Renal pelvis (tissue), 12 donors: ENCODE measurements at places on chromosomes 13 and 19.

DNA sequence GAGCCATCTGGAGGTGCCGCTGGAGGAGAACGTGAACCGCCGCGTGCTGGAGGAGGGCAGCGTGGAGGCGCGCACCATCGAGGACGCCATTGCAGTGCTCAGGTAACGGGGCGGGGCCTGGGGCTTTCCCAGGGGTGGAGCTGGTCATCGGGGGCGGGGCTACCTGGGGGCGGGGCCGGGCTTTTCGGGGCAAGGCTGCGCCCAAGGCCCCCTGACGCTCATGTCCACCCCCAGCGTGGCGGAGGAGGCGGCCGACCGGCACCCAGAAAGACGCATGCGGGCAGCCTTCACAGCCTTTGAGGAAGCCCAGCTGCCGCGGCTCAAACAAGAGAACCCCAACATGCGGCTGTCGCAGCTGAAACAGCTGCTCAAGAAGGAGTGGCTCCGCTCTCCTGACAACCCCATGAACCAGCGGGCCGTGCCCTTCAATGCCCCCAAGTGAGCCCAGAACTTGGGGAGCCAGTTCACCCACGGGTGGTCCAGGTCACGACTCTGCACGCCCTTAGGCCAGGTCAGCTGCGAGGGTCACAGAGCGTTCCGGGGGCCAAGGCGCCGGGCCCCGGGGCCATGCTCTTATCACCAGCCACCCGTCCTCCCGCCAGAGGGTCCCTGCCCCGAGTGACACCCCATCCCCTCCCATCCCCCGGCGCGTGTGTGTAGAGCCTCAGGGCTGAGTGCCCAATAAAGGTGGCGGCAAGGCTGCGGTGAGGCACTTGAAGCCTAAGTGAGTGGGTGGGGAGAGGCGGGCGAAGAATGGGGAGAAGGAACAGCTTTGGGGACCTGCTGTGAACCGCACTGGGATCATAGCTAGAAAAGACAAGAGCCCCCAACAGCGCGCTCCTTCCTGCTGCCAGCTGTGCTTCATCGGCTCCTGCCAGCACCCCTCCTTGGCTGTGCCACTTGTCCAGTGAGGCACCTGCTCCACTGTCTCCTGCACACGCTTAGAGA lies 10.7 kb downstream of the CCDC124 start:
- no peak for DNase-seq

DNA sequence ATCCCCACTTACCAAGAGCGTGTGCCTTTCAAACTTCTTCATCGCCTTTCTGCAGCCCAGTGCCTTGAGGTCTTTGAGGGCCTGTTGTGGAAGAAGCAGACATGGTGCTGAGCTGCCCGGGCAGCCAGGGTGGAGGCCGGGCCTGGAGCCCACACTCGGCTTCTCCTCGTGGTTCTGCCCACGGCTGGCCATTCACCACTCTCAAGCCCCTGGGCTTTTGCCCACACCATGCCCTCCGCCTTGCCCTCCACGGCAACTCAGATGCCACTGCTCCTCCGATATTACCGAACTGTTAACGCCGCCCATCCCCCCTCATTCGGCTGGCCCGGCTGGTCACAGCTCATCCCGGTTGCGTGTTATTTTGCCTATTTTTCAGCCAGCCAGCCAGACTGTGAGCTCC lies 5.3 kb downstream of the IL4I1 start:
- no peak for DNase-seq

- DNase-seq, result no peak
These were observed 420.6 kb downstream of the ZNF536 start for GRCh38 chr19:30792561-30793505.

GRCh38 chr13:21079761-21080592 lies 18.6 kb upstream of the LATS2 start:
- no peak for DNase-seq

DNA sequence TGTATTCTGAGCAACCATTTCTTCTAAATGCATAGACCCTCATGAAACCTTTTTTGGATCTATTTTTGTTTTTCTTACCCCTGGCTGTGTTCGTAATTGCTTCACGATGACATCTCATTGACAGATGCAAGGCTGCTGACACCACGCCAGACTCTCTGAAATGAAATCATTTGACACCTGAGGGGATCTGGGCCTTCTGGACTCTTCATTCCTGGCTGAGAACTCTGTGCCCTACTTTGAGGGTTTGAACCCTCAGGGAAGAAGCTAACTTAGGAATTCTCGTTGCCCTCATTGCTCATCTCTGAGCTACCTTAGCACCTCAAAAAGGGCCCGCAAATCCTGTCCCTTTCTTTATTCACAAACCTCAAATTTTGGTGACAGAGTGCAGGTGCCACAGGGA lies 40.5 kb upstream of the NBEA start:
- DNase-seq, result no peak

GRCh38 chr19:20453425-20453935 lies 112.1 kb downstream of the ZNF737 start:
- no peak for DNase-seq

DNA sequence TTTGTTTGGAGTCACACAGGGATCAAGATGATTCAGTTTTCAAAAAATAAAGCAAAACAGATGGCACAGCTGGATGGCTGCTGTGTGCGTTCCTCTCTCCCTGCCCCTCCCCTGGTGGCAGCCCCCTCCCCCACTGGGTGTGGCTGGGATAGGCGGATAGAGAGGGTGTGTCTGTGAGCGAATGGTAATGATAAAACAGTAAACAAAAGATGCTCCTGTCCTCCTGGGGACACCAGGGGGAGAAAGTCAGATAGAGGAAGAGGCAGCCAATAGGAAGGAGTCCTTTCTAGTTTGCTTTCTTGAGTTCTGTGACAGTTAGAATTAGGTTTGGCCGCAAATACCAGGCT lies 6.5 kb downstream of the TMEM255B start:
- no peak for DNase-seq

GRCh38 chr19:3041327-3041726 lies 12.2 kb upstream of the TLE2 start:
- no peak for DNase-seq

GRCh38 chr13:113410472-113411201 lies 42.7 kb downstream of the ADPRHL1 start:
- peak; percentile 76 for DNase-seq

DNA sequence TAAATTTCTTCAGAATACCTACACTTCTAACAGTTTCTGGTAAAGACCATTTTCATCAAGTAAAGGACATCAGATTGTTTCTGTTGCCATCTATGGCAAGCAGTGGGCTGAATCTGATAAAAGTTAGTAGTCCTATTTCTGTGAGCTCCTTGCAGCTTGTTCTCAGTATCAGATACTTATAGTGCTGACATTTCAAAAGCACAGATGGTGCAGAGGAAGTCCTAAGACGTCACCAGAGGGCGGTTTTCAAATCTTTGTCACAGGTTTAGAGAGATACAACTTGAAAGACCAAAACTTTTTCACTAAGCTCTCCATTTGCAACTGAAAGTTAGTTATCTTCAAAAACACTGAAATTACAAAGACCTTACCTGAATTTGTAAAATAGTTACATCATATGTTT lies 719.8 kb downstream of the SLITRK1 start:
- DNase-seq, result no peak

GRCh38 chr19:3507371-3508120 lies 1.4 kb downstream of the FZR1 start:
- no peak for DNase-seq

DNA sequence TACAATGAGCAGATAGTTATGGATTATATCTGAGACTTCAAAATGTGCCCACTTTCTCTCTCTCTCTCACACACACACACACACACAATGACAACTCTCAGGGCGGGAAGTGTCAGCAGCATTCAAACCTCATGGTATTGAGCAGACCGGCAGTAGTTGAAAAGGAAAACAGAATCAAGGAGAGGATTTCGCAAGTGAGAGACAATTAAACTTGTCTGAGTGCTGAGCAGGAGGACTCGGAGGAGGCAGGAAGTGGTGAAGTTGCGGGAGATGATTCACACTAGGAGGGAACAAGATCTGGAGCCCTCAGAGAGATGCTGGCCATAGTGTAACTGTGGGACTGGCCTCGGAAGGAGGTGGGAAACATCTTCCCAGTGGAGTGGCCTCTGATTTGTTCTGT lies 353.1 kb downstream of the EFNB2 start:
- no peak for DNase-seq

GRCh38 chr13:59303433-59303832 lies 860.3 kb downstream of the DIAPH3 start:
- DNase-seq, result no peak

DNA sequence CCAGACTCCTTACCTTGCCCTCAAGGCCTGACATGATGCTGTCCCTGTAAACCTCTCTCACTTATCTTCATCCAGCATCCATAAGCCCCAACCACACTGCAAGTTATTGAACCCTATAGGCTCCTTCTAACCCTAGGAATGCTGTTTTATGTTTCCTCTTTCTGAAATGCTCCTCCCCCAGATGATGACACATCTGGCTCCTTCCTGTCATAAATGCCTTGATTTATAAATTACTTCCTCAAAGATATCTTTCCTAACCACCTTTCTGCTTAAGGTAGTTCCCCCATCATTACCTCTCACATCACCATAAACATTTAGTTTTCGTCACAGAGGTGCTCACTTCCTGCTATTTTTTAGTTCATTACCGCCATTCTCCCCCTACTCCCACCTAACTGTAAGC lies 12.3 kb downstream of the RUBCNL start:
- no peak for DNase-seq

- no peak for DNase-seq
These were observed 19.6 kb downstream of the ERICH6B start for GRCh38 chr13:45595965-45596364.

GRCh38 chr19:27777242-27777641 lies 1435.7 kb downstream of the UQCRFS1 start:
- no peak for DNase-seq

- DNase-seq, result no peak
These were observed 410 bp downstream of the PIN1 start for GRCh38 chr19:9835507-9835949.

- DNase-seq, result peak; percentile 35
These were observed 2.3 kb downstream of the TRAPPC6A start for GRCh38 chr19:45175515-45176345.

- no peak for DNase-seq
These were observed 68.1 kb downstream of the RUBCNL start for GRCh38 chr13:46318986-46319385.

DNA sequence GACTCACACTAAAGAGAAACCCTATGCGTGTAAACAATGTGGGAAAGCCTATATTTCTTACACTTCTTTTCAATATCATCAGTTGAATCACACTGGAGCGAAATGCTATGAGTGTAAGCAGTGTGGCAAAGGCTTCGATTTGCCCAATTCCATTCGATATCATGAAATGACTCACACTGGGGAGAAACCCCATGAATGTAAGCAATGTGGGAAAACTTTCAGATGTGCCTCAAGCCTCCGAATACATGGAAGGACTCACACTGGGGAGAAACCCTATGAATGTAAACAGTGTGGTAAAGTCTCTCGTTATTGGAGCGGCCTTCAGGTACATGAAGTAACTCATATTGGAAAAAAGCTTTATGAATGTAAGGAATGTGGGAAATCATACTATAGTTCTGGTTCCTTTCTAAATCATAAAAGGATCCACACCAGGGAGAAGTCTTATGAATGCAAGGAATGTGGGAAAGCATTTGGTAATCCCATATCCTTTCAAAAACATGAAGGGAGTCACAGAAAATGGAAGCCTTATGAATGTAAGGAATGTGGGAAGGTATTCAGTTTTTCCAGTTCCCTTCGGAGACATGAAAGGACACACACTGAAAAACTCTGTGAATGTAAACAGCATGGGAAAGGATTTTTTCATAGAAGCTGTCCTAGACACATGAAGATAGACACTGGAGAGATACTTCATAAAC lies 28.1 kb downstream of the ZNF20 start:
- no peak for DNase-seq

- DNase-seq, result no peak
These were observed 16.9 kb downstream of the ZC3H4 start for GRCh38 chr19:47096721-47097120.

DNA sequence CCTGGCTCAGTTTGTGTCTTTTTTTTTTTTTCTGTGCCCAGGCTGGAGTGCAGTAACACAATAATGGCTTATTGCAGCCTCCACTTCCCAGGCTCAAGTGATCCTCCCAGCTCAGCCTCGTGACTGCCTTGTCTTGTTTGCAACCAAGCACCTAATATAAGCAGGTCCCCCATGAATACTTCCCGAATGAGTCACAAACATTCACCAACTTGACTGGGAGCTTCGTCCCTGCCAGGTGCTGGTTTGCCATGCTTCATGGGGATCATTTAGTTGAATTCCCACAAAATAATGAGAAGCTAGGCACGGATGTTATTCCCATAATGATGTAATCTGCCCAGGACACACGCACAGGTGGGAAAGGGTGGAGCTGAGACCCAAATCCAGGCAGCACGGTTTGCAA lies 176.5 kb downstream of the CACNA1A start:
- no peak for DNase-seq

- DNase-seq, result no peak
These were observed 25.0 kb upstream of the PCCA start for GRCh38 chr13:100063906-100064305.

- no peak for DNase-seq
These were observed 469.8 kb upstream of the ZNF507 start for GRCh38 chr19:31875591-31875990.

DNA sequence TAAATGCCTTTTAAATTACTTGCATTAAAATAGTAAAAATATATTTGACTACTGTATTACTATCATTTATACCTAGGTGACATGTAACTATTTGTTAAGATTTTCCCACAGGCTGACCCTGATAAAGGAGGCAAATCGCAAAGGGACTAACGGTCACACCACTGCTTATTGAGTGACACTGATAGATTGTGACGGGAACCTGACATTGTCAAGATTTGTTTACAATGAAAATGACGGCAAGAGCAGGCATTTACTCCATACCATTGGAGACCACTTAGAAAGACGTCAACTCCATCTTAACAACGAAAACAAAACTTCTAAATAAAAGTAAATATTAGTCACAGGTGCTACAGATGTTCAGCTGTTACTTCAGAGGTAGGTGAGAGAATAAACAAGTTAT lies 289.0 kb downstream of the DACH1 start:
- DNase-seq, result no peak

GRCh38 chr19:50051964-50052363 lies 26.2 kb downstream of the ZNF473 start:
- DNase-seq, result no peak

DNA sequence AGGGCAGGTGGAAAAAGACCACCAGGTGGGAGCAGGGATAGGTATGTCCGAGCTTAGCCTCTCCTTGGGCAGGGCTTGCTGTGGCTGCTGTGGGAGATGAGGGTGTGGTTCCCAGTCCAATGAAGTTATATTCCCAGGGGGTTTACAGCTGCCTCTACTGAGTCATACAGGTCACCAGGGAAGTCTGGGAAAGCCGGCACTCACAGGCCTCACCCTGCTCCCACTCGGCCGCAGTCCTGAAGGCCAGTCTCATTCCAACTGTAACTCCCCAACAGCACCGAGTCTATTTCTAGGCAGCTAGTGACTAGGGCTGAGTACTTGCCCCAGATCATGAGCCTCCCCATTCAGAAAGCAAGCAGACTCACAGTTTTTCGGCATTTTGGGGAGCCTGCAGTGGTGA lies 77.1 kb downstream of the FNDC3A start:
- no peak for DNase-seq

DNA sequence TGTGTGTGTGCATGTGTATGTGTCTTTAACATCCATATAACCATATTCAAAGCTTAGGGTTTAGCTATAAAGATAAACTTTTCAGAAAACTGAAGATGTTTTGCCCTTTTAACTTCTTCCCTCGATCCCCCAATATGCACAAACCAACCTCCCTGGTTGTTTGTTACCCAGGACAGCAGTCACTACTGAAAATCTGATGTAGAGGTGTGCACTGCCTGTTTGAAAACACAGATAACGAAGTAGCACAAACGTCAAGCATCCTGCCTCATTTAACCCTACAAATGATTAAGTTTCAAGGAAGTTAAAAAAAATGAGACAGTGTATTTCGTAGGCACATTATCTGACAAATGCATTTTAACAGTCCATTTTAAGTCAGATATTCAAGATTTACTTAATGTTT lies 3.6 kb downstream of the TNFSF11 start:
- DNase-seq, result no peak
